ENCODE measurements at places on chromosomes 7 and 10. TPM values are rescaled to one million over a fixed set of nuclear protein-coding genes. Genes with fewer than 3 reads are reported as not detected.

Gene OR9A2
- total RNA-seq, result not detected

Gene SPDYE11
- not detected for total RNA-seq

Gene NUTM2A
- 0.82 TPM for total RNA-seq

Gene ZNF488
- total RNA-seq, result not detected
